ENCODE measurements at places on chromosomes 2 and 18. TPM values are rescaled to one million over a fixed set of nuclear protein-coding genes. Genes with fewer than 3 reads are reported as not detected.

Gene NOP58
- 71.9 TPM for total RNA-seq

Gene MAT2A
- 61.4 TPM for total RNA-seq

Gene OSR1
- 3.6 TPM for total RNA-seq

Gene TCF23
- not detected for total RNA-seq

Gene SYT4
- total RNA-seq, result not detected

Gene UGT1A8
- total RNA-seq, result not detected

Gene EPG5
- total RNA-seq, result 11.5 TPM

Gene APLF
- total RNA-seq, result 4.4 TPM

Gene CDH2
- total RNA-seq, result 35.8 TPM

Gene MARCHF4
- total RNA-seq, result 0.48 TPM

Gene AP1S3
- 3.2 TPM for total RNA-seq

Gene OTOS
- total RNA-seq, result not detected

Gene SUCLG1
- total RNA-seq, result 91.9 TPM

Gene TSPYL6
- total RNA-seq, result not detected

Gene RAB6C
- not detected for total RNA-seq

Gene MRPS9
- total RNA-seq, result 34.1 TPM

Gene NDC80
- total RNA-seq, result 83.3 TPM

Gene NBEAL1
- 13.2 TPM for total RNA-seq

Gene PIEZO2
- total RNA-seq, result 10.7 TPM

Gene CAVIN2
- total RNA-seq, result not detected

Gene RNMT
- total RNA-seq, result 21.0 TPM

Gene NAPG
- total RNA-seq, result 38.3 TPM

Gene SNX17
- total RNA-seq, result 191 TPM

Gene LIPG
- 2.2 TPM for total RNA-seq

Gene TMEM178A
- total RNA-seq, result 0.10 TPM

Gene ADCYAP1
- total RNA-seq, result 0.10 TPM

Gene GDF7
- not detected for total RNA-seq

Gene LCLAT1
- total RNA-seq, result 20.3 TPM

Gene HOXD10
- not detected for total RNA-seq

Gene UGT1A4
- not detected for total RNA-seq

Gene SEH1L
- total RNA-seq, result 27.8 TPM

Gene NXPH2
- not detected for total RNA-seq

Gene CD8B2
- total RNA-seq, result not detected

Gene IL36A
- total RNA-seq, result not detected

Gene CABYR
- total RNA-seq, result 9.7 TPM

Gene CXCR1
- total RNA-seq, result not detected

Gene ITPRID2
- total RNA-seq, result 134 TPM

Gene SLC4A5
- 0.10 TPM for total RNA-seq

Gene HNMT
- total RNA-seq, result 40.7 TPM

Gene C1GALT1C1L
- 6.4 TPM for total RNA-seq

Gene COA5
- 43.5 TPM for total RNA-seq

Gene SULT1C4
- not detected for total RNA-seq

Gene PGAP1
- total RNA-seq, result 7.4 TPM

Gene LCT
- total RNA-seq, result not detected

Gene POLR1B
- 21.3 TPM for total RNA-seq

Gene HAAO
- not detected for total RNA-seq

Gene ANKAR
- 5.6 TPM for total RNA-seq

Gene CD28
- not detected for total RNA-seq

Data from RPMI7951 (cell line).